ENCODE measurements at places on chromosomes 5 and 9.

DNA sequence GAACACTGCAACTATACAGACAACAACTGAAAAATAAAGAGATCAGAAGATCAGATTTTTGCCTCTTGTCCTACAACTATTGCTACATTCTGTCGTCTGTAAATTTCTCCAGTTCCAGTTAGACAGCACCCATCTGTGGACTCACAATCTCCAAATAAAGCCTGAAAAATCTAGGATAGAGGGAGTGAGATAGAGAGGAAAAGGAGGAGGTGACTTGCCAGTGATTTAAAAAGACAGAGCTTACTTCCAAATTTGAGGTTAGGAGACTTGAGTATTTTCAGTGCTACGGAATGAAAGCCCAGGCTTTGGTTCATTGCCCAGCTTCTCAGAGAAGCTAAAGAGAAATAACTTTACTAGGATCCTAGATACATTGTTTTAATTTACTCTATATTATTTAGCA lies 63.6 kb downstream of the PTCD2 start:
- no peak for DNase-seq

DNA sequence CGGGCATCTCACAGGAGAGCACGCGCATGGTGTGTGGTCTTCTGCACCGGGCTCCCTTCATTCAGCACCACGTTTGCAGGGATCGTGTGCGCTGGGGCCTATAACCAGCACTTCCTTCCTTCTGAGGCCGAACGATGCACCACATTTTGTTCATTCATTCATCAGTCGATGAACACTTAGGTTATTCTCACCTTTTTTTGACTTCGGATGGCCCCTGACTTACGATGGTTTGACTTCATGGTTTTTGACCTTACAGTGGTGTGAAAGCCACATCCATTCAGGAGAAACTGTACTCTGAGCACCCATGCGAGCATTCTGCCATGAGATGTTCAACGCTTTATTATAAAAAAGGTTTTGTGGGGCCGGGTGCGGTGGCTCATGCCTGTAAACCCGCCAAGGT lies 27.5 kb downstream of the TSPAN17 start:
- DNase-seq = no peak

DNA sequence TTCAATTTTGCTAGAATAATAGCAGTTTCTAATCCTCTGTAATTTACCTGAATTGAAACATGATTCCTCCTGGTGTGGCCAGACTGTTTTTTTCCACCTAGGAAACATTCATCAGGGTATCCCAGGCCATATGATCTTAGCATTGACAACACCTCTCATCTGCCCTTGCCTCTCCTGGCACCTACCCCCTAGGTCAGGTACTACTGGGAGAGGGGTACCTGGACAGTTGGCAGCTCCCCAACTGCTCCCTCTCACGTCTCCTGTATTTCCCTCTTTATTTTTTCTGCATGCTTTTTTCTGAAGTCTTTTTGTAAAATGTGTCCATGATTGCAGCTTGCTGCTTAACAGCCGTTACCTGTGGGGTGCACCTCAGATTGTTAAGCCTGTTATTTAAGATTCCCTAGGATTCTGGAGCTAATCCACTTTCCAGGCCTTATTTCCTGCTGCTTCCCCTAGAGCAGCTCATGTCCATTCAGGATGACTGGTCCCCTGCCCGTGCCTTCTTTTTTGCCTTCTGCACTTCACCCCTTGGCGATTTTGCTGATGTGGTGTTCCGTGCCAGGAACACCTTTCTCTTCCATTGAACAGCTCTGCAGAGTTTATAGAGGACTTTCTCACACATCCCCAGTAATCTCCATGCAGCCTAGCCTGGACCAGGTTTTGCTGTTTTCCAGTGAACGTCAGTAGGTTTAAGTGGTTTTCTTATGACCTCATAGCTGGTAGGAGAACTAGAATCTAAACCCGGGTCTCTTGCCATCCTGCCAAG lies 33.6 kb downstream of the SNX30 start:
- no peak for DNase-seq

DNA sequence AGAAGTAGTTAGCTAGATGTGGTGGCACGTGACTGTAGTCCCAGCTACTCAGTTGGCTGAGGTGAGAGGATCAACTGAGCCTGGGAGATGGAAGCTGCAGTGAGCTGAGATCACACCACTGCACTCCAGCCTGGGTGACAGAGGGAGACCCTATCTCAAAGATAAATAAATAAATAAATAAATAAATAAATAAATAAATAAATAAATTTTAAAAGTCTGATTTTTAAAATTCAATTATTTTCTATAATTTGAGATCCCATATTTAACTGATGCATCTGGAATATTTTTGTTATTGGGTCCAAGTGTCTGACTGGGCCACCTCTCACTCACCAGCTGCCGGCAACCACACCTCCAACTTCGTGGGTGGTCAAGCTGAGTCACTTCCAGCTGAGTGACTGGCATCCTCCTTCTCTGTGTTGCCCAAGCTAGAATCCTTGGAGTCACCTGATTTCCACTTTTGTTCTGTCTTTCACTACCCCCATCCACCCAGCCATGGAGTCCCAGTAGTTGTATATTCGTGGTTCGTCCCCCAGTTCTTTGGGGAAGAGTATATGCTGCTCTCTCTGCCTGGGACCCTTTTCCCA lies 70.9 kb downstream of the EGFLAM start:
- no peak for DNase-seq

DNA sequence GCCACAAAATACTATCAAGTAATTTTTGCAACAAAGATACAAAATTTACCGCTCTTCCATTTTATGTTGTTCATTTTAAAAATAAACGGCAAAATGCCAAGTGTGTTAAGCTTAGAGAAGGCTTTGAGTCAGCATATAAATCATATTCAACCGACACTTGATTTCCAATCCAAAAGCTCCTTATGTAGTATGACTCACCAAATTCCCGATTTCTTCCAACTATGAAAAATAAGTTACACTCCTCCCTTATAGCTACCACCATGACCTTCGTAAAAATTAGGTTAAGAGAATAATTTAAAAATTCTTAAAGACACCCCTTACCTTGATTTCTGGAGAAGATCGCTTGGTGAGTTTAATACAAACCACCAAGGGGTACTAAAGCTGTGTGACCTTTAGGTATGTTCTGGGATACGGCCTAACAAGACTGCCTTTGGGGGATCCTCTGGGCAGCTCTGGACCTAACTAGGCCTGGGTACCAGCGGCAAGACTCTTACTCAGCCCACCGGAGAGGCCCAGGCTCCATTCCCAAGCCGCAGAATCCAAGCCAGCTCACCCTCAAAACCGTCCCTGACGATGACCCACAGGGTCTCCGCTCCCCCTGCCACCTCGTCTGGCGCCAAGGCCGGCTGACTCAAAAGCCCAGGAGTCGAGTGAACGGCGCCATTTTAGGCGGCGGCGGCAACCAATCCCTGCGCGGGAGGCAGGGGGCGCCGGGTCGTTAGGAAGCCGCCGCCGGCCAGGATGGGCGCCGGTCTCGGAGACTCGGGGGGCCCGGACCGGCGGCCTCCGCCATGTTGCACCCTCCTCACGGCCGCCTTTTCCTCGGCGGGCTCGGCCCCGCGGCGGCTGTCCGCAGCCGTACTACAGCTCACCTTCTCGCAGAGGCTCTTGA lies 739 bp downstream of the PPP2CA start:
- no peak for DNase-seq

DNA sequence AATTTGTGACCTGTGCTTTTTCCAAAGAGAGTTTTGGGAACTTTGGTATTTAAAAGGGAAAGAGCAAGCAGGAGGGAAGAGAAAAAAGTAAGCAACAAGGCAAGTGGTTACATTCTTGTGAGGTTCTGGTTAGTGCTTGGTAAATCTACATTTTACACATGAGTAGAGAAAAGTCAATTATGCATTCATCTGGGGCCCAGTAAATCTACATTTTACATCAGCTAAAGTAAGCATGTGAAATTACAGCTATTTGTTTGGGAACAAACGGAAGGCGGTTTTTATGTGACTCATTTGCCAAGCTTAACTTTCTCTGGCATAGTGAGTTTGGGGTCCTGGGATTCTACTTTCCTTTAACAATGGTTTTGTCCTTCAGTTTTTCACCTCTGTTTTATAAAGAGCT lies 102.2 kb downstream of the SNX18 start:
- no peak for DNase-seq

GRCh38 chr9:121133104-121133816 lies 58.5 kb downstream of the CNTRL start:
- DNase-seq = no peak

DNA sequence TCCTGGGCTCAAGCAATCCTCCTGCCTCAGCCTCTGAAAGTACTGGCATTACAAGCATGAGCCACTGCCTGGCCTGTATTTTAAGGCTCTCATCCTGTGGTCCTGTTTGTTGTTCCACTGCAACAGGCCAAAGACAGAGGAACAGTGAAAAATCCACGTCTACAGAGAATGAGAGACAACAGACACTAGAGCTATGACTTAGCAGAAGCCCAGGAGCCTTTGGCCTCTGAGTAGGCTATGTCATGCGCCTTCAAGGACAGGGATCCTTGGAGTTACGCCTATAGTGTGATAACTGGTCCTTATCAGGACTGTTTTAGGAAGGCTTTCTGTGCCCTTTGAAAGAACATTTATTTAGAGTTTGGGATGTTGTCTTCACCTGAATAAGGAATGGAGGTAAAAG lies 10.5 kb downstream of the POC5 start:
- no peak for DNase-seq

DNA sequence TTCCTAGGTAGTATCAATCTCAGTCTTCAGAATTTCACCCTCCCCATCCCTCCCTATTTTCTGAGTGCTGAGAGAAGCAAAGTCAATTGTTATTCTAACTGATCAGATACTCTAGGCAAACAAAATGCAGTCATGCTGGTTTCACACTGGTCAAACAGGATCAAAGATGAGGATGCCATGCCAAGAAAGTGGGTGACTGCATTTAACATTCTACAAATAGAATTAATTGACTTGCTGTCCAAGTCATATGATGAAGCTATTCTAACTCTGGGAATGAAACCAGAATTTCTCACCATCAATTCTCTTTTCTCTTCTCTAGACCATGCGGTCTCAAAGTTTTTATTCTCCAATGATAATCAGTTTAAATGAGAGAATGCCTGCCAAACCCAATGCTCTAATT lies 112.5 kb downstream of the CTNND2 start:
- DNase-seq = no peak

- DNase-seq = no peak
Observed at GRCh38 chr5:124661317-124662141, 84.9 kb downstream of the ZNF608 start.

DNA sequence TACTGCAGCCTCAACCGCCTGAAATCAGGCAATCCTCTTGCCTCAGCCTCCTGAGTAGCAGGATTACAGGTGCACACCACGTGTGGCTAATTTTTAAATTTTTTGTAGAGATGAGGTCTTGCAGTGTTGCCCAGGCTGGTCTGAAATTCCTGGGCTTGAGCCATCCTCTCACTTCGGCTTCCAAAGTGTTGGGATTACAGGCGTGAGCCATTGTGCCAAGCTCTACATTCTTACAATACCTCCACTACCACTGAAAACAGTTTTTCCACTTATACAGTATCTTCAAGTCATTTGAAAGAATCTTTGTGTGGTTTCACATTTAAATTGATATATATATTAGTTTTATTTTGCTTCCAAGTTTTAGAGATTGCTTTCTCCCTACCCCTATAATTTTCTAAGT lies 42.6 kb downstream of the LARP1 start:
- DNase-seq = no peak

DNA sequence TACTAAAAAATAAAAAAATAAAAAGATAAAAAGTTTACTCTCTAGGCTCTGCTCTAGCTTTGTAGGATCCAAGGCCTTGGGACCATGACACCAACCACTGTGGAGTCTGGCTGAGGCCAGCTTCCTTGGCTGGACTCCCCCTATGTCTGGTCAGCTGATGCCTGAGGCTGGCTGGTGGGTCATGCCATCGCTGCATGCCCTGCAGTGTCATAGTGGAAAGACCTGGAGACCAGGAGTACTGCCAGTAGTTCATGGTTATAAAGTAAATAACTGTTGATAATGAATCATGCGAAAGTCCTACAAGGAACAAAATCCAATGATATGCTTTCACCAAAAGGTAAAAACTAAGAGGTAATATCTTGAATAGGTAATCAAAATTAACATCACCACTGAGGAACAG lies 43.2 kb downstream of the GARNL3 start:
- no peak for DNase-seq

- no peak for DNase-seq
Observed at GRCh38 chr5:85670417-85670816, 947.3 kb upstream of the COX7C start.

- DNase-seq = peak; percentile 94
Observed at GRCh38 chr5:122089096-122090013, 11.3 kb upstream of the LOX start.

GRCh38 chr5:94793816-94794198 lies 175.3 kb downstream of the SLF1 start:
- DNase-seq = peak; percentile 40

DNA sequence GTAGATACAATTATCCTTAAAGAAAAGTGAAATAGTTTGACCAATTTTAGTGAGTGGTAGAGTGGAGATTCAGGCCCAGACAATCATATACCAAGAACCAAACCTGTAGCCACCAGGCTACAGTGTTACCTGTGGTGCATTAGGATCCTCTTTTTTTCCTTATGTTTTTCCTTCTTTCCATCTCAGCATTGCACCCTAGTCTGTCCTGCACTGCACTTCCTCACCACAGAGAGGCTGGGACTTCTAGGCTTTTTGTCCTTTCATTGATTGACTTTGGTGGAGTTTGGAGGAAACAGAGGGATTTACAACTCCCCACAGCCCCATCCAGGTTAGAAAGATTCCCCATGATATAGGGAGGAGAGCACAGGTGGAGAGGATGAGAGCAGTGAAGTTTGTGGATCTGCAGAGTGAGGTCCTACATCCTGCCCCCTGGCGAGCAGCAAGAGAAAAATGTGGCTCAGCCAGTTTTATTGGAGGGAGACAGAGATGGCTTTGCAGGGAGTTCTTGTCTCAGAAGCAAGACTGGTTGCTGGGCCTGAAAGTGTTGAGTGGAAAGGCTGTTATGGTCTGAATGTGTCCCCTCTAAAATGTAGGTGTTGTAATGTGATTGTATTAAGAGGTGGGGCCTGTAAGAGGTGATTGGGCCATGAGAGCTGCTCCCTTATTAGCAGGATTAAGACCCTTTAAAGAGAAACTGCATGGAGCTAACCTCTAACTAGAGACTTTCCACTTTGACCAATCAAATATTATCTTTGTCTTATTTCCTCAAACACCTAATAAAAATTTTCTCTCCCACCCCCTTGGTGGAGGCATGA lies 36.2 kb downstream of the KIF4B start:
- no peak for DNase-seq

DNA sequence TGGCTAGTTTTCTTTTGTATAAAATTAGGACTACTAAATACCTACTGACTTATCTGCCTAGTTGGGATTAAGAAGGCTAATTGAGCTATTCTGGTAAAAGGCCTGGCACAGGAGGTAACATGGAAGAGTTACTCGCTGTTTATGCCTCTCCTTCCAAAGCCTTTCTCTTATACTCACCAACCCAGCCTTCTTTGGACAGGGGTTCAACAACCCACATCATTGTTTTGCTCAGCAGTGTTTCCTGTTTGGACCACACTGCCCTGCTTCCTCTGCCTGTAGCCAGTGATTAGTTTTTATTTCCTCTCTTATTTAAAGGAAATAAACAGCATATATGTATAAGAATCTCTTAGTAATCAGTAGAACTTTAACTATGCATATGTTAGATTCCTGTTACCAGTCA lies 85.1 kb upstream of the TLX3 start:
- DNase-seq = no peak

- no peak for DNase-seq
Observed at GRCh38 chr5:55714339-55714738, 2.2 kb upstream of the SLC38A9 start.
